ENCODE measurements at places on chromosomes 6 and 20.
A peak's percentile ranks its signal among the peaks of the same experiment; 100 is the strongest.

- no peak for DNase-seq
Measured at GRCh38 chr20:46549188-46549972, 1.1 kb downstream of the OCSTAMP start.

GRCh38 chr20:24100370-24101011 lies 111.9 kb upstream of the GGTLC1 start:
- peak; percentile 17 for DNase-seq

DNA sequence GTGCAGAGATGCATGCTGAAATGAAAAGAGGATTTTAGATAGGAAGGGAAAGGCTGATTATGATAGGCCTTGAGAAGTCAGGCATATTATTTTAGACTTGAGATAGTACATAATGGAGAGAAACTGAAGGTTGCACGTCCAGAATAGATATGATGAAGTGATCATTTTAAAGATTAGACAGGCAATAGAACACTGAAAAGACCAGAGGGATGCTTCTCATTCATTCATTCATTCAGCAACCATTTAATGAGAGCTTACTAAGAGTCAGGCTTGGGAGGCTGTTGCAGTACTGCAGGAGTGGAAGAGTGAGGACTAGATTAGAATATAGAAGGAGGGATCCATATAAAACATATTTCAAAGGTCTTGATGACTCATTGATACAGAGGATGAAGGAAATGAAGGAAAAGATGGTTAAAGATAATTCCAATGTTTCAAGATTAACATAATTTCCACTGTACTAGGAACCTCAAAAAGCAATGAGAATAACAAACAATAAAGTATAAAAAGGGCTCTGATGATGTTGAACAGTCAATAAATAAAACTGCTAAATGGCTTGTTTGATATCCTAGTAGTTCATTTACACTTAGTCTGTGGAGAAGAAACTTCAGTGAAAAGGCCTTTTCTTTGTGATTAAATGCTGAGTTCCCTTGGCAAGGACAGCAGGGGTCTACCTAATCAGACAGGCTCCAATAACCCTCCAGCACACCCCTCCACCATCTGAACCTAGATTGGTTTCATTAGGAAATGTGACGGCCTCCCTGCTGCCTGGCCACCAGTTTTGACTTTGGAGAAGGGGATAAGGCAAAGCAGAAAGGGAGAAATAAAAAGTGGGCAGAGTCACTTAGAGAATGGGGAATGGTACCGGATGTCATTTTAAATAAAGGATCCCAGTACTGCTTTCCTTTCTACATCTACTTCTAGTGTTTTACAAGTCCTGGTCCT lies 5.3 kb upstream of the FBXO9 start:
- no peak for DNase-seq

- no peak for DNase-seq
Measured at GRCh38 chr6:113570161-113570560, 287.0 kb upstream of the MARCKS start.

DNA sequence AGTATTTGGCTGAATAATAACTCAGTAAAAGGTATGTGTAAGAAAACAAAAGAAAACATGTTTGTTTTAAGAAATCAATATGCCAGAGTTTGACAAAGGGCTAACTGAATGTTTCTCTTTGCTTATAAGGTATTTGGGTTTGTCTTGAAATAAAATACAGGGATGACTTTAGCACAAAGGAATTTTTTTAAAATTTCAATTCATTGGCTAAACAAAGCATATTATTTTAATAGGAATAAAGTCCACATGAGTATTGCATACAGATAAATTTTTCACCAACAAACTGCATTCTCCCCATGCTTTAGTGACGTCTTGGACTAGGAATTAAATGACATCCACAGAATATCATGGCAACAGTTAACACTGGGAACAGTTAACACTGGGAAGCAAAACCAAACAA lies 480.0 kb upstream of the JAG1 start:
- DNase-seq = no peak

DNA sequence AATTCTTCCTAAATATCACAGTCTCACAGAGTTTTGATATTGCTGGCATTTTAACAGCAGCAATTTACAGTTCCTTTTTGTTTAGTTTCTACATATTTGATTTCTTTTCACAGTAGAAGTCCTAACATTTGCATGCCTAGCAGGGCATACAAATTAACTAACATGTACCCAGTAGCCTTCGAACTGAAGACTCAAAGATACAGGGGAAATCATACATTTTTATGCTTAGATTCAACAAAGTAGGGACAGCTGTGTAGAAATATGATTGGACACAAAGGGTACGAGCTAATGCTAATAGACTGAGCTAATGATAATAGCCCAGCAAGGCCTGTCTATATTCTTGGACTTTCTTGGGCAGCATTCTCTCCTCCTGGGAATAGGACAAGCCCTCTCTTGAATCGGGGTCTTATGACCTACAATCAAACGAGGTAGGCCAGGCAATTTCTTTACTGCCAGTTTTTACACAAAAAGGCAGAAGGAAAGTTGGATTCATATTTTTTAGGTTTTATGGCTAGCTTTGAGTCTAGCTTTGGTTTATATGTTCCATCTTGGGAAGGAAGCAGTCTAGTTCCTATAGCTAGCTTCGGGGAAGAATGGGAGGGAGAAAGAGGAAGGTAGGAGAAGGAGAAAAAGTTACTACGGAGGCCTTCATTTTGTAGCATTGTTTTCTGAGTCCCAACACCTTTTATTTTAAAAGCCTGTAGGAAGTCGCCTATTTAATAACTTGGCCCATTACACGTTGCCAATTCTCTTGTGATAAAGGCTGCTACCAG lies 115.8 kb downstream of the HFE start:
- no peak for DNase-seq

DNA sequence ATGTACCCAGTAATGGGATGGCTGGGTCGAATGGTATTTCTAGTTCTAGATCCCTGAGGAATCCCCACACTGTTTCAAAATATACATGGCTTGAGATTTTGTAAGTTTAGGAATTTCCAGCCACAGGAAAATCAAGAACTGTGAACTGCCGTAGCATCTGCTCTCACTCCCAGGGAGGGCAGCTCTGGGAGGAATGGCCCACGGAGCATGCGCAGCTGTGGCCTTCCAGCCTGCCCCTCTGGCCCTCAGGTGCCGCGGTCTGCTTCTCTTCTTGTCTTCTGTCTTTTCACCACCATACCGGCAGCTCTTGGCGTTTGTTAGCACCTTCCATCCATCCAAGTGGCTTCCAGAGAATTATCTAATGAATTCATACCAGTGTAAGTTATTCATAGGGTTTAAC lies 19.9 kb upstream of the EXOC2 start:
- DNase-seq = no peak

DNA sequence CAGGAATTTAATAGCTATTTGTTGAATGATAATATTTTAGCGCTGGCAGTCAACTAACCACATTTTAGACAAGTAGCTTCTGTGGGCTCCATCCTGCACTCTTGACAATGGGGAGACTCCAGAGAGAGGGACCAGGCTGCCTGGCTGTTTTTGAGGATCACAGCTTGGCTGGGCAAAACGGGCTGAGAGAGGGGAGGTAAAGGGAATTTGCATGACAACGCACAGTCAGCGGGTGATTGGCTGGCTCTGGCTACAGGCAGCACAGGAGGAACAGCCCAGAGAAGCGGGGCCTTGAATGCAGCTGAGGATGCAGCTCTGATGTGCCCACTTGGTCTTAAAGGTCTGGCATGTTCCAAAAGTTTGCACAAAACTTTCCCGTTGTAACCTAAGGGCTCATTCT lies 41.2 kb downstream of the LRFN2 start:
- no peak for DNase-seq

- no peak for DNase-seq
Measured at GRCh38 chr20:63025534-63026331, 19.0 kb upstream of the BHLHE23 start.

- DNase-seq = no peak
Measured at GRCh38 chr6:107691062-107691751, 132.9 kb downstream of the SCML4 start.

- DNase-seq = no peak
Measured at GRCh38 chr20:23293689-23294088, 56.9 kb upstream of the NXT1 start.

DNA sequence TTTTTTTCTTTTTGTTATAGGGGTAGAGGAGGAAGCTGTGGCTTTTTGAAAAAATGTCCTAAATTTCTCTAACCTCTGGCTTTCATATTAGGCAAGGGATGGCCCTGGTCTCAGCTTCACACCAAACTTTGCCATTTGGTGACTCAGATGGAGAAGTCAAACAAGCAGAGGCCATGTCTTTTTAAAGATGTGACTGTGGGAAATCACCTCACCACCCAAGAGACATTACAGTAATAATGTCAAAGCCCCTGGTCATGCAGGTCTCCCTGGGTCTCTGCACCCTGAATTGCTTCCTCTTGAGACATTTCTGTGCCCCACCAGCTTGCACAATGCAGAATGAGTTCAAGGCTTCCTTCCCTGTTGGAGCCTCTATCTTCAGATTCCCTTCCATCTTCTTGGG lies 39.5 kb upstream of the ADGRF5 start:
- DNase-seq = no peak

- DNase-seq = no peak
Measured at GRCh38 chr6:145529582-145529981, 205.7 kb downstream of the EPM2A start.

DNA sequence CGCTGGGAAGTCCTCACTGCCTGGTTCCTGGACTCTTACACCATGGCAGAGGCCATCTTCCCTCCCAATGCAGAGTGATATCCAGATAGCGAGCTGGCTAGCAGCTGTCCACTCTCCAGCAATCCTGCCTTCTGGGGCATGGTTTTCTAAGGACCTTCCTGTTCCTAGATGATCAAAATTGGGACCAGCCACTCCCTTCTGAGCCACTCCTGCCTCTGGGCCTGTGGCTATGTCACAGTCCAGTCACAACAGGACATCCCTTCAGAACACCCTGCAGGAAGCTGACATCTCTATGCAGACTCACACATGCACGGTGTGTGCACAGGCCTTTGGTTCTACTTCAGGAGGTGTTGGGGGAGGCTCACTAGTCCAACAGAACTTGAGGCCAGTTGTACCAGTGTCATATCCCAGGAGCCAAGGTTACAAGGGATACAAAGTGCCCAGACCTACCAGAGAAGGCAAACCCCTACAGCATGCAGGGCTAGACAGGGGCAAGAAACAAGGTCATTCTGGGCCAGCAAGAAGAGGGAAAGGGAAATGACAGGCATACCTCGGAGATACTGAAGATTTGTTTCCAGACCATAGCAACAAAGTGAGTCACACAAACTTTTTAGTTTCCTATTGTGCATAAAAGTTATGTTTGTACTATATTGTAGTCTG lies 2.7 kb upstream of the MCCD1 start:
- no peak for DNase-seq

GRCh38 chr6:6891125-6891721 lies 216.5 kb upstream of the RREB1 start:
- DNase-seq = no peak

- DNase-seq = no peak
Measured at GRCh38 chr20:49579874-49580812, 12.2 kb upstream of the PTGIS start.

GRCh38 chr20:62622877-62623487 lies 19.3 kb upstream of the SLCO4A1 start:
- DNase-seq = no peak

DNA sequence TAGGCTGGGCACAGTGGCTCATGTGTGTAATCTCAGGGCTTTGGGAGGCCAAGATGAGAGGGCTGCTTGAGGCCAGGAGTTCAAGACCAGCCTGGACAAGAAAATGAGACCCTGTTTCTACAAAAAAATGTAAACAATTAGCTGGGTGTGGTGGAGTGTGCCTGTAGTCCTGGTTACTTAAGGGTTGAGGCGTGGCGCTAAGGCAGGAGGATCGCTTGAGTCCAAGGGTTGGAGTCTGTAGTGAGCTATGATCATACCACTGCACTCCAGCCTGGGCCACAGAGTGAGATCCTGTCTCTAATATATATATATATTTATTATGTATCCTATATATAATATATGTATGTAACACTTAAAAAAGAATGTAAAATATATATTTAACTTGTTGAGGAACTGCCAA lies 7.9 kb upstream of the ABRACL start:
- DNase-seq = no peak

DNA sequence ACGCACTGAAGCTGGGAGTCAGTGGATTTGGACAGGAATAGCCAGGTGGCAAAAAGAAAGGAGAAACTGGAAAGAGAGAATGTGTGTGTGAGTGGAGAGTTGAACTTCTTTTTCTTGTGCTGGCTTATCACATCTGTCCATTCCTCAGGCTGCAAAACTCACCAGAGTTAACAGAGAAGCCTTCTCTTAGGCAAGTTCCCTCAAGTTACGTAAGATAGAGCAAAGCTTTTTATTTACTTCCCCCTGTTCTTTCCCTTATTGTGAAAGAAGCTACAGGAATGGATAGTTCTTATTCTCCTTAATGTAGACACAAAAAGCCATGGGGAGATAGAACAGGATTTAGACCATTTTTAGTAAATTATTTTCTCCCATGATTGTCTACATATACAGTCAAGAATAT lies 188.6 kb downstream of the BMP2 start:
- no peak for DNase-seq

- DNase-seq = no peak
Measured at GRCh38 chr6:169000022-169000421, 253.6 kb downstream of the THBS2 start.

DNA sequence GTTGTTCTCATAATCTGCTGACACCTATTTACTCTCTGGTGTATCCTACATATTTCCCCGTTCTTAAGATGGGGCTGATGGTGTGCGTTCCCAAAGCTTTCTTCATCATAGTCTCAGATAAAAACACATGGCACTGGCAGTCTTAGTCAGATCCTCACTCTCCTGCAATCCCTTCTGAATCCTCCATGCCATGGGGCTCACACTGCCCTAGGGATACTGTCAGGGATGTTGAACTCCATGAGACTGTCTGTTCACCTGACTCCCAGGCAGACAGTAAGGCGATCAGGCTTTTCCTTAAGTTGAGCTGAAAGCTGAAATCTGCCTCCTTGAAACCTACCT lies 76.0 kb downstream of the SLX4IP start:
- no peak for DNase-seq

GRCh38 chr6:17494919-17495318 lies 101.5 kb downstream of the CAP2 start:
- no peak for DNase-seq

GRCh38 chr20:44080646-44081267 lies 106.2 kb downstream of the JPH2 start:
- DNase-seq = peak; percentile 54

GRCh38 chr20:1373614-1374013 lies 19.2 kb downstream of the FKBP1A start:
- DNase-seq = no peak

DNA sequence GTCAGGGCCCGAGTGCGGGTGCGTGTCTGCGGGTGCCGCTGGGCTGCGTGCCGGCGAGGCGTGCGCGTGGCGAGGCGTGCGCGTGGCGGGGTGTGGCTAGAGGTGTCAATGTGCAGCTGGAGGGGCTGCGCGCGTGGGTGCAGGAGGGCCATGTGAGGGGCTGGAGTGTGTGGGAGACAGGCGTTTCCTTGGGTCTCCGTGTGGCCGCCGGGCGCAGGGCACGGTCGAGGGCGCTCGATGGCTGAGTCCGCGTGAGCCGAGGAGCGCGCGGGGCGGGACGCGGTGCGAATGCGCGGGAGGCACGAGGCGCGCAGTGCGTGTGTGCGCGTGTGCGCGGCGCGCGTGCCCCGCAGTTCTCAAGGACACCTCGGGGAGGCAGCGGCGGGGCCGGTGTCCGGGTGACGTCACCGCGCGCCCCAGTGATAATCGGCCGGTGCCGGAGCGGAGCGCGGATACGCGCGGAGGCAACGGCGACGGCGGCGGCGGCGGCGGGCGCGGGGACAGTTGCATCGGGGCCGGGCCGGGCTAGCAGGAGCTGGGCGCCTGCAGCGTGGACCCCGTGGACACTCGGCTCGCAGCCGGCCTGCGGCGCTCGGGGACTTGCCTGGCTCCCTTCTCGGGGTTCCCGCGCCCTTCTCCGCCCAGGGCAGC lies 38.7 kb downstream of the YTHDF1 start:
- no peak for DNase-seq

- no peak for DNase-seq
Measured at GRCh38 chr6:100300221-100300736, 164.4 kb downstream of the SIM1 start.

All from CMK (cell line).